ENCODE measurements at places on chromosomes 12 and 14. TPM values are rescaled to one million over a fixed set of nuclear protein-coding genes. Genes with fewer than 3 reads are reported as not detected.

The LMO3 gene
- polyA plus RNA-seq, result 12.0 TPM

The FSCB gene
- polyA plus RNA-seq, result not detected

The INTS13 gene
- polyA plus RNA-seq, result 30.1 TPM

The CDH24 gene
- 13.7 TPM for polyA plus RNA-seq

The TAS2R10 gene
- polyA plus RNA-seq, result 3.5 TPM

The SYNE3 gene
- polyA plus RNA-seq, result 2.9 TPM

The C14orf132 gene
- 24.8 TPM for polyA plus RNA-seq

The TBK1 gene
- polyA plus RNA-seq, result 21.9 TPM

The CLEC1A gene
- 19.6 TPM for polyA plus RNA-seq

The ASB2 gene
- 0.43 TPM for polyA plus RNA-seq

The LALBA gene
- polyA plus RNA-seq, result not detected

The C12orf54 gene
- polyA plus RNA-seq, result 1.3 TPM

The CLEC2A gene
- polyA plus RNA-seq, result not detected

The TTLL5 gene
- polyA plus RNA-seq, result 36.6 TPM

The FOXG1 gene
- 0.03 TPM for polyA plus RNA-seq

The AICDA gene
- polyA plus RNA-seq, result not detected
